Stimulated activated CD8-positive, alpha-beta memory T cell treated with anti-CD3 and anti-CD28 coated beads, Interleukin-7, amount 100 ng/mL, for 1 hour (primary cell): ENCODE measurements at places on chromosomes 2 and 18.

- no peak for DNase-seq
Measured at GRCh38 chr2:176151442-176152287, at the start of gene HOXD4. Gene HOXD4, plus strand, starts transcription at chr2:176151550. Its CDS starts 84 bp downstream, at chr2:176151634.

GRCh38 chr18:57737400-57738060 is 65.6 kb downstream of the ATP8B1 start:
- DNase-seq: no peak

GRCh38 chr2:206023183-206023582 is 62.8 kb downstream of the INO80D start:
- DNase-seq: no peak

DNA sequence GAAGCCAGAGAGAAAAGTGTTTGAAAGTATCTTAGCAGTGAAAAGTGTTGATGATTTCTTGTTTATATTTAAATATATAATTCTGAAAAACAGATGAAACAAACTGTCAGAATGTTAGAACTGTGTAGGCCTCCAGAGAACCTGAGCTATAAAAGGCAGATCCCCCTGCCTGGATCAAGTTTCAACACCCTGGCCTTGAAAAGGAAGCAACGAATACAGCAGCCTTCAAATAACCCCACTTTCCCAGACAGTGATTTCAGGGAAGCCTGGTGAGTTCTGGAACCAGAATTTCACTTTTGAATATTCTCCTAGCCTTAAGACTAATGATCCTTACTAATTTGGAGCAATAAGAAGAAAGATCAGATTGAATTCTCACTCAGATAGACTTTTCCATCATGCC is 13.3 kb upstream of the TRIM43 start:
- no peak for DNase-seq

GRCh38 chr2:122451697-122452096 is 696.2 kb downstream of the TSN start:
- DNase-seq: no peak

GRCh38 chr2:96203130-96204028 is 5.2 kb downstream of the STARD7 start:
- DNase-seq: no peak
